Large intestine (tissue), 12 donors: ENCODE measurements at places on chromosomes 4 and X. TPM values are rescaled to one million over a fixed set of nuclear protein-coding genes. Genes with fewer than 3 reads are reported as not detected.

The GAGE12H gene
- polyA plus RNA-seq, result not detected

DNA sequence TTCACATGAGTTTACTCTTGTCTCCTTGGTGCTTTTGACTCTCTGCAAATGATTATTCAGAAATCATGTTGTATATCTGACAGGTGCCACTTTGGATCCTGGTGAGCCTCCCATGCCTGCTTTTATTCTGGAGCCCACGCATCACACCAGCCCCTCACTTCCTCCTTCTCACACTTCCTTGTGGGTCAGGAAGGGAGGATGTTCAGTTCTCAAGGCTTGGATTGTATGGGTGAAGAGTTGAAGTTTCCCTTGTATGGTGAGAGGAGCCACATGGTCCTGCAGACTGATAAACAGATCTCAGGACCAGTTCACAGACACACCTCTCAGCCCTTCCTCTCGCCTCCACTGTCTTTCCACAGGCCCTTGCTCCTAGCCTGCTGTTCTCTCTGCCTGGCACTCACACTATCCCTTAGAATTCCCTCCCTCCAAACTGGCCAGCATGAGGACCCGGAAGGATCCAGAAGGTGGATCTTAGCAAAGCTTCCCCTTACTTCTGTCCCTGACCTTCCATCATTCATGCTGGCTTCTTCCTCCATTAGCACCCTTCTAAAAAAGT lies 92.1 kb downstream of the STK32B start:
- no peak for DNase-seq

The ATP2B3 gene
- 1.6 TPM for polyA plus RNA-seq

DNA sequence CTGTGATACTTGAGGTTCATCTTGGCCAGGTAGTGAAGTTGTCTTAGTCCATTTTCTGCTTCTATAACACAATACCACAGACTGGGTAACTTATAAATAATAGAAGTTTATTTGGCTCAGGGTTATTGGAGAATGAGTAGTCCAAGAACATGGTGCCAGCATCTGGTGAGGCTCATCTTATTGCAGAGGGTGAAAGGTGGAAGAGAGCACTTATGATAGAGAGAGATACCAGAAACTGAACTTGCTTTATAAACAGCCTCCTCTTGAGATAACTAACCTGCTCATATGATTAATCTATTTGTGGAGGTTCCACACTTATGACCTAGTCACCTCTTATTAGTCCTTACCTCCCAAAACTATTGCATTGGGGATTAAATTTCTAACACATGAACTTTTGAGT lies 1.6 kb downstream of the C4orf51 start:
- peak; percentile 14 for DNase-seq

The KLKB1 gene
- 2.8 TPM for polyA plus RNA-seq

The GPRASP2 gene
- polyA plus RNA-seq, result 19.3 TPM

DNA sequence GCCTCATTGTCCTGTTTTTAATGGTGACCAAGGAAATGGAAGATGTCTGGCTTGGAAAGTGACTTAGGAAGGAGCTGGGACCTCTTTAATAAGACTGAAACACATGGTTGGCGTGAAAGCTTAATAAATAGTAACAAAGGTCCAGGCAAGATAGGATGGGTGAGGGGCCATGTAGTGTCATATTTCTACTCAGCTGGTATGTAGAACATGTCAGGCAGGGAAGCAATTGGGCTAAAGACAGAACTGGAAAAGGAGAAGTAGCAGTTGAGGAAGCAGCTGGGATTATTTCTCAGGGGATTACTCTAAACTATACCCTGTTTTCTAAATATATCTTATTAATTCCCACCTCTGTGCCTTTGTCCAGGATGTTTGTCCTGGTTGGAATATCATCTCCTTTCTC lies 18.6 kb downstream of the ITGB1BP2 start:
- no peak for DNase-seq

The CHST7 gene
- polyA plus RNA-seq, result 1.1 TPM

DNA sequence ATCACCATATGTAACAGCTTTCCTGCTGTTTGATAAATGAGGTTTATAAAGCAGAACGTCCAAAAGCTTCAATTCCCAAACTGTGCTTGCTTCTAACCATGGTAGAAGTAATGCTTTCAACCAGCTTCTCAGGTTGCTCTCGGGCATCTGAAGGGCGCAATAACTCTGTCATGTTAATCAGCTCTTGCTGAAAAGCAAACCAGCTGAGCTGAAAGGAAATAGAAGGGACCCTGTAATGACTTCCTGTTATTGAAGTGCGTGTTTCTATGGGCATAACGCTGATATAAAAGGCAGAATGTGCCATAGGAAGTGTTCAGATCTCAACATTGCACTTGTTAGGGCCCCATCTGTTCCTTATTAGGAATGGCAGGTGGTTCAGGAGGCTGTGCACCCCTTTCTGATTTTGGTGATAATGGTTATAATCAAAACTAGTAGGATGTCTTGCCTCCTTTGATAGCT lies 21.2 kb downstream of the HERC3 start:
- DNase-seq, result no peak

- DNase-seq, result no peak
These were observed 25.7 kb downstream of the CCKAR start for GRCh38 chr4:26464420-26465095.
